Right lobe of liver (tissue), 6 donors: ENCODE measurements at places on chromosomes 2 and 18. TPM values are rescaled to one million over a fixed set of nuclear protein-coding genes. Genes with fewer than 3 reads are reported as not detected.
A peak's percentile ranks its signal among the peaks of the same experiment; 100 is the strongest.

GRCh38 chr2:74239346-74239745 is 40.9 kb downstream of the MTHFD2 start:
- no peaks in the 10 kb centered on the region for H3K27me3 ChIP-seq

- H3K4me3 ChIP-seq: no peak overlapping the region
- no peaks in the 10 kb centered on the region for H3K36me3 ChIP-seq
- no peaks in the 10 kb centered on the region for H3K27me3 ChIP-seq
- H3K4me1 ChIP-seq: no peaks in the 10 kb centered on the region
- no peak for DNase-seq
- no peak overlapping the region for H3K27ac ChIP-seq
These were observed 52.0 kb upstream of the CHAC2 start for GRCh38 chr2:53715568-53715967.

- H3K4me1 ChIP-seq: no peaks in the 10 kb centered on the region
- no peak for DNase-seq
- no peak overlapping the region for H3K27ac ChIP-seq
- no peaks in the 10 kb centered on the region for H3K36me3 ChIP-seq
- no peaks in the 10 kb centered on the region for H3K27me3 ChIP-seq
These were observed 3.9 kb downstream of the NEB start for GRCh38 chr2:151730262-151730975.

DNA sequence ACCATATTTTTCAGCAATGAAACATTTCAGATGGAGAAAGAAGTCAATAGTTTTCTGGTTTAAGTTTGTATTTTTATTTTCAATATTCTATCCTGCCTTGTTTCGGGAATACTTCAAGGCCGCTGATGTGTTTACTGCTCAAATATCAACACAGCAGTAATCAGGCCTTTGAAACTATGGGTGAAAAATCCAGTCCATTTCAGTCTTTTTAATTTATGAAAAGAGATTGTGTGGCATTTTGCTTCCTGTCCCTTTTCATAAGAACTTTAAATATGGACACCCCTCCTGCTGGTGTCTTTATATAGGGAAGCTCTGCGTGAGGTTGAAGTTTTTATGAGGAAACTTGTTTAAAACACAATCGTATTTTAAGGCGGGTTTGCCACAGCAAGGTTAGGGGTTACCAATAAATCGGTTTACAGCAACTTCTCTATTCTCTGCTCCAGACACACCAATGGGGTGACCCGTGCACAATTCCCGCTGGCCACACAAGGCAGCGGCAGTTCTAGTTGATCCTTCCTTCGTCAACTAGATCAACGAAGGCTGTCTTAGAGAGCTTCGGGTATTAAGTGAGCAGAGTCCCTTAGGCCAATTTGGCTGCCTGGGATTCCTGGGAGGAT is 1.2 kb upstream of the TANC1 start:
- DNase-seq: no peak
- H3K36me3 ChIP-seq: no peaks in the 10 kb centered on the region
- no peaks in the 10 kb centered on the region for H3K27me3 ChIP-seq
- peaks cover 4% of the 10 kb centered on the region for H3K4me1 ChIP-seq
- no peak overlapping the region for H3K4me3 ChIP-seq
- peak overlapping the region; percentile 77 for H3K27ac ChIP-seq

DNA sequence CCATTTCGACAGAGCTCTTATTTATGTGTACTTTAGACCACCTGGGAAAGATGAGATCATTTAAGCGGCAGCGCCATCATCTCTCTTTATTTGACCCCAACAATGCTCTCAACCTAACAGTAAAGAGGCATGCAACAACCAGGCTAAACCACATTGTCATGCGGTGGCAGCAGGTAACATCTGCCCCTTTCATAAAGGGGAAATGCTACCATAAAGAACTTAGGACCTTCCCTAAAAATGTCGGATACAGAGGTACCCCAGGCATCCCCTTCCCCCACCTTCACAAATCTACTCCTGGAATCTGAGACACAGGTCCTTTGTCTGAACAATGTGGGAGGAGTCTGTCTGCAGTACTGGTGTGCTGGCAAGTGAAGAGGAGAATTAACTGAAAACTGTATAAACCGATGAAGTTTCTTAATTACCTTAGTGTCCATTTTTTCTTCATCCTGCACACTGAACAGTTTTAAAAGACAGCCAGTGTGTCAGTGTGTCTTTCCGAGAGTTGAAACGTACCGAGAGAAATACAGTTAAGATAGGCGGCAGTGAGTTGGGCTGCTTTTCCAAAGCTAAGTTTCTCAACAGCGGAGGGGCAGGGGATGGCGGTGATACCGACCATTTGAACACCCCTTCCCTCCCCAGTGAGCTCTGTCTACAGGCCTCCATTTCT is 1.9 kb downstream of the MEX3C start:
- peak overlapping the region; percentile 84 for H3K27ac ChIP-seq
- H3K36me3 ChIP-seq: no peaks in the 10 kb centered on the region
- DNase-seq: no peak

- no peaks in the 10 kb centered on the region for H3K4me1 ChIP-seq
- DNase-seq: peak; percentile 64
- H3K27me3 ChIP-seq: no peaks in the 10 kb centered on the region
- H3K36me3 ChIP-seq: no peaks in the 10 kb centered on the region
These were observed 48.5 kb upstream of the PELI1 start for GRCh38 chr2:64192664-64193105.

- no peak overlapping the region for H3K27ac ChIP-seq
- no peak overlapping the region for H3K4me3 ChIP-seq
- no peaks in the 10 kb centered on the region for H3K36me3 ChIP-seq
- DNase-seq: no peak
These were observed 197.0 kb downstream of the MYT1L start for GRCh38 chr2:2134037-2134436.

Gene STK36
- 10.9 TPM for total RNA-seq

Gene TNFAIP6
- not detected for total RNA-seq
